ENCODE measurements at places on chromosomes 4 and X.
A peak's percentile ranks its signal among the peaks of the same experiment; 100 is the strongest.

GRCh38 chrX:40049084-40049641, 48.6 kb downstream of the BCOR start:
- no peak for DNase-seq

DNA sequence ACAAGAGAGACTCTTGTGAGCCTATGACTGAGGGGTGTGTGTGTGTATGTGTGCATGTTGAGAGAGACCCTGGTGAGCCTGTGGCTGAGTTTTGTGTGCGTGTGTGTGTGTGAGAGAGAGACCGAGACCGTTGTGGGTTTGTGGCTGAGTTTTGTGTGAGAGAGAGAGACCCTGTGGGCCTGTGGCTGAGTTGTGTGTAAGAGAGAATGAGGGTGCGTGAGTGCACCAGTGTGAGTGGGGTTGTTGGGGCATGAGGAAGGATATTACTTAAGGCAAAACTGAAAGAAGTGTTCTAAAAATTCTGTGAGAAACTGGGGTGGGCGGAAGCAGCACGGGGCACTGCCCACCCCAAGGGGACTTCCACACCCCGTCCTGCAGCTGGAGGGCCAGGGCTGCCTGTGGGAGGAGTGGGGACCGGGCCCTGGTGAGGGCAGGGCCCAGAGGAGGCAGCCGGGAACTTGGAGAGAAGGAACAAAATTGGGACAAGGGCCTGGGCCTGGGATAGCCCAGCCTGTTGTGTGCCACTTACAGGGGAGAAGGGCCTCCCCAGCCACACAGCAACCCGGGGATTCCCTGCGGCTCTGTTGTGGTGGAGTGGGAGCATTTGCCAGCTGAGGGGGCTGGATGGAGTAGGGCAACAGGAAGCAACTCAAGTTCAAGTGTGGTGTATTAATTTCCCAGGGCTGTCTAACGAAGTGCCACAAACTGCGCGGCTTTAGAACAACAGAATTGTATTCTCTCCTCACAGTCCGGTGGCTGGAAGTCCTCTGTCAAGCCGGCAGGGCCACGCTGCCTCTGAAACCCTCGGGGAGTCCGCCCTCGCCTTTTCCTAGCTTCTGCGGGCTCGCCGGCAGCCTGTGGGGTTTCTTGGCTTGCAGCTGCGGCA, 22.1 kb downstream of the TMEM131L start:
- peak; percentile 81 for DNase-seq

DNA sequence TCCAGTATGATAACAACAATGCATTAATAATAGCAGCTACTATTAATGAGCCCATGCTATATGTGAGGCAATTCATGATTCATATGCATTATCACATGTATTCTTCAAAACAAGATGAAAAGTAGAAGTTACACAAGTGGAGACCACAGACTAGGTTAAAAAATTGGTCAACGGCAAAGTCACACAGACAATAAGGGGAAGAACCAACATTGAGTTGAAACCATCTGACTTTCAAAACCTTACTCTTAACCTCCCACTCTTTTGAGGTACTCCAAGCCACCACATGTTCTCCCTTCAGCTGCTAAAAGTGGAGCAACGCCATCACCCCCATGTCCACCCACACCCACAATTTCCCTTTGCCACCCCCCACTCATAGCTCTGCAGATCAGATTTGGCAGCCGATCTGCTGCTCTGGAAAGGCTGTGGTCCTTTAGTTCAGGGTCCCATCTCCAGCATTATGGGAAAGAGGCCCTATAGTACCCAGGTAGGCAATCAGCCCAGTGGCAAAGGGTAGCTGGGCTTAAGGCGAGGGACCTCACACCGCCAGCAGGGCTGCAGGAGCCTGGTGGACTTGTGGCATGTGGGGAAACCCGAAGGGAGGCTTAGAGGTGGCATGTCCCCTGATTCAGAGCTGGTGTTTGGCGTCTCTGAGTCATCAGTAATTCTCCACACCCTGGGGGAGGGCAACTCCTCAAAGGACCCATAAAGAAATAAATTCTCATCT, 33.5 kb upstream of the CYBB start:
- DNase-seq, result no peak

DNA sequence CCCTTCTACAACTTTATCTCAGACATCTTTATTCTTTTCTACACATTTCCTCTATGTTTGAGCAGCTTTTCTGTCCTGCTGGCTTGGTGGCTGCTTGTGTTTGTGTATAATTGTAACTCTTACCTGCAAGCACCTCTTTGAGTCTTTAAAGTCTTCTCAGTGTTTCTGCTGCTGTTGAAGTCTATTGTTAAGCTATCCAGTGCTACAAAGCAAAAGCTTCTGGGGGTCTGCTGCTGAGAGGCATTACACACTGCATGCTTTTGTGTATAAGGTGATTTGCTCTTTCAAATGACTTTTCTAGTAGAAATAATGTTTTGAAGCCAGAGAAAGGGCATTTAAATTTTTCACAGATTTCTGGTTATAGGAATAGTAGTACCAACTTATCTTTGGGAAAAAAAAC, 241.8 kb downstream of the DTHD1 start:
- DNase-seq, result no peak

GRCh38 chr4:100582146-100582545, 64.3 kb upstream of the EMCN start:
- DNase-seq, result no peak

- peak; percentile 57 for DNase-seq
These were observed 26.5 kb upstream of the XIAP start for GRCh38 chrX:123833387-123833786.

- no peak for DNase-seq
These were observed 35.0 kb upstream of the BCOR start for GRCh38 chrX:40132751-40133150.

GRCh38 chrX:21943460-21944135, 3.1 kb downstream of the SMS start:
- no peak for DNase-seq

DNA sequence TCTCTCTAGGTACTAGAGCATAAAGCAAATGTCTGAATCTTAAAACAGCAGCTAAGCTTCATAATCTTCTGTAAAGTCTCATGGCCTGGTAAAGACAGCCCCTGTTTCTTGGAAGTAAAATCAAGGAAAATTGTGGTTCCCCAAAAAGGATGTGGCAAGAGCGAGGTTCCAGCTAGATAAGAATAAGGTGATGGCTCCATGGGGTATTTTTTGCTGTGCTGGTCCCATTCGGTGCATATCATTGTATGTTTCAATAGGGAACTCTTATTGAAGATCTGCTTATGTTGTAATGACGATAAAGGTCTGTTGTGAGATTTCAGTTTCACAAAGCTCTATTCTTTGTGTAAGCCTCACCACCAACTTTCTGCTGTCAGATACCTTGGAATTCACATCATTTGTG, 316.9 kb upstream of the NOCT start:
- no peak for DNase-seq

- no peak for DNase-seq
These were observed 1.2 kb downstream of the PPARGC1A start for GRCh38 chr4:23888421-23889319.

DNA sequence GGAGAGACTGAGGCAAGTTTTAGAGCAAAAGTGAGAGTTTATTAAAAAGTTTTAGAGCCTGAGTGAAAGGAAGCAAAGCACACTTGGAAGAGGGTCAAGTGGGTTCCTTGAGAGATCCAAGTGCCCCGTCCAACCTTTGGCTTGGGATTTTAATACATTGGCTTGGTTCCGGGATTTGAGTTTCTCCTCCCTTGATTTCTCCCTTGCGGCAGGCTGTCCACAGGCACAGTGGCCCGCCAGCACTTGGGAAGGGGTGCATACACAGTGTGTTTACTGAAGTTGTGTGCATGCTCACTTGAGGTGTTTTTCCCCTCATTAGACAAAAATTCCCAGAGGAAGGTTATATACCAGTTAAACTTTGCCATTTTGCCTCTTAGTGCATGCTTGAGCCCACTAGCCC, 333.5 kb downstream of the PCDH18 start:
- no peak for DNase-seq

- no peak for DNase-seq
These were observed 16.6 kb downstream of the PCGF3 start for GRCh38 chr4:722169-722725.

DNA sequence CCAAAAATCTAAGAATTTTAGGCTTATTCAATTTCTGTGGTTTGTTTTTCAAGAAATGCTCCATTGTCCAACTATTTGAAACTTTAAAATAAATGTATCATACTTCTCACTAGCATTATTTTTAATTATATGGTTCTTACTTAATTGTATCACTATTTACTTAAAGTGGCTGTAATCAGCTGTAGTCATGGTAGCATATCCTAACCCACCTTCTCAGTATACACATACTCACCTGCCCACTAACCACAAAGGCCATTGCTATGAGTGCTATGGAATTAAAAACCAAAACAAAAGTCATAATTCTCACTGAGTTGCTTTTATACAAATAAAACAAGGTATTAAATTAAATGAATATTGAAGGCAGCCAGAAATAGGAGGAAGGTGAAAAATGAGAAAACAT, 5.0 kb downstream of the FBXO8 start:
- no peak for DNase-seq

Measured in CD4-positive, alpha-beta memory T cell (primary cell).